ENCODE measurements at places on chromosomes 7 and 10. TPM values are rescaled to one million over a fixed set of nuclear protein-coding genes. Genes with fewer than 3 reads are reported as not detected.

GRCh38 chr10:930625-931325 lies 730 bp downstream of the LARP4B start:
- DNase-seq, result peak; percentile 71

DNA sequence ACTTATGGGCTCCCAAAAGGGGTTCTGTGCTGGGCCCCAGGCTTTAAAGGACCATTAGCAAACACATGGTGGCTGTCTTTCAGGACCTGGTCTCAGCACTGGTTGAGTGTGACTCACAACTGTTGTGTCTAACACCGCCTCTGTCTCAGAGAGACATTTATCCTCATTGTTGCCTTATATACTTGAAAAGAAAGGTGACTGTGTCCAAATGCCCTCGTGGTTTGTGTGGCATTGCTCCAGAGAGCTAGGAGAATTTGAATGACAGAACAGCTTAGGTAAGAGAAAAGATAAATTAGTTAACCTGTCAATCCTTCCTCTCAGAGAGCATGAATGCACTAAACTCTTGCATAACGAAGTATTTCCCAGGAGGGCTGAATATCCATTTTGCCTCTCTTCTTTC lies 14.5 kb upstream of the FAM13C start:
- DNase-seq, result no peak

- DNase-seq, result no peak
These were observed 81.3 kb upstream of the SFMBT2 start for GRCh38 chr10:7491949-7492659.

The PIK3AP1 gene
- total RNA-seq, result 9.7 TPM

Measured in sigmoid colon (tissue), 7 donors.